ENCODE measurements at places on chromosomes 3 and 15.

DNA sequence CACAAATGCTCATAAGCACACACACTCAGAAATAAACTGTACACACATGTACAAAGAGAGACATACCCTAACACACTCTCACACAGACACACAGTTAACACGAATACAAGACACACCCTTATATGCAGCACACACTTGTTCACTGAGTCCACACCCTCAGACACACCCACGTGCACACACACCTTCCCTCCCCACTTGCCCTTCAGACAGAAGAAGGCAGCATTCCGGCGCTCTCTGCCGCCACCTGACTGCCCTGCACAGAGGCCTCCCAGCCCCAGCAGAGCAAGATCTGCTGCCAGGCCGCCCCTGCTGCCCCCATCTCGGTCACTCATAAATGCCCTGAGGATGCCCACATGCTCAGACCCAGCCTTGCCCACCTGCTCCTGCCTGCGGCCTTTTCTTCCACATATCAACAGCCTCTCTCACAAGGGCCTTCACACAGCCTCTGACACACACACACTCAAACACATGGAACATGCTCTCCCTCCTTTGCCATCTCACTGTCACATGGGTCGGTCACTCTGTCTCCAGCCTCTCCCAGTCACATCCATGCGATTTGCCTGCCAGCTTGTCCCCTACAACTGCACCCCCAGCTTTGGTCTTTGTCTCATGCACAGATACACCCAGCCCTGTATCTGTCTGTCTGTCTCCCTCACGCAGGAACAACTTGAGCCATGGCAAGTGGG, 71.1 kb downstream of the EPHB3 start:
- DNase-seq, result no peak

GRCh38 chr15:79400650-79401049, 31.5 kb upstream of the MINAR1 start:
- no peak for DNase-seq

- no peak for DNase-seq
These were observed 33.3 kb downstream of the TSPAN3 start for GRCh38 chr15:77037388-77038209.

DNA sequence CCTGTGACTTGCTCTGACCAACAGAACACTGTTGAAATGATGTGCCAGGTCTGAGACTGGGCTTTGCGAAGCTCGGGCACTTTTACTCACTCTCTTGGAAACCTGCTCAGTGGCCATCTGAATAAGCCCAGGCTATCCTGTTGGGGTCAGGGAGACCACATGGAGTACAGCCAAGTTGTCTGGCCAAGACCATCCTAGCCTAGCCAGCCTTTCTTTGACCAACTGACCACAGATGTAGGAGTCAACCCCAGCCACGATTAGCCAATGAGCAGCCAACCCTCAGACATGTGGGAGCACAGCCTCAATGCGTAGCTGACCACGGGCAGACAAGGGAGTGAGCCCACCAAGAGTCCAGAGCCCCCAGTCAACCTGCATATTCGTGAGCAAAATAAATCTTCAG, 26.1 kb downstream of the CCR9 start:
- no peak for DNase-seq

DNA sequence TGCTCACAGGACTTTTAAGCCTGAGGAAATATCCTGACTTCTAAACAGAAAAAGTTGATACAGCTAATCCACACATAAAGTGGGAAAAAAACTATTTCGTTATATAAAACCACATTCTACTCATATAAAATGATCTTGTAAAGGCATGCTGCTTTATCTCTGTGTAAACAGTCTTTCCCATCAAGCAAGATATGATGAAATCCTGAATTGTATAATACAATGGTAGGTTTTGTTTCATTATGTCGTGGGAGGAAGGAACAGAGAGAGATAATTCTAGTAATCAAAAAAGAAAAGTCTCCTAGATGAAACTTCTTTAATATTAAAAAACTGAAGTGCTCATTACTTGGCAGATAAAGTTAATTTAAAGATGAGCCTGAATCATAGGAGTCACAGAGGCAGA, 92.6 kb upstream of the SNTN start:
- DNase-seq, result no peak

DNA sequence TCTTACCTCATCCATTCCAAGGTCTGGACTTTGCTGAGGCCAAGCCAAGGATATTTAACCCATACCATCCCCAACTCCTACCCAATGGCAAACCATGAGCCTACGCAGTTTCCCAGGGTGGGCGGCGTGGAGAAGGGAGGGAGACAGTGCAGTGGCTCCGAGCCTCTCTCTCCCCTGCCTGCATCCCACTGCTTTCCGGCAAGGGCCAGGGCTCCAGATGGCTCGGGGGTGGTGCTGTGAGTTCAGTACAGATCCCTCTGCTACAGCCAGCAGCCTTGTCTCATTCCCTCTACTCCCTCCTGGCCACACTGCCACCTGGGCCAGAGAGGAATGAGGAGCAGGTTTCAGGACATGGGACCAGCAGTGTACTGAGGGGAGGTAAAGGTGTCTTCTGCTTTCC, 44.3 kb upstream of the APEH start:
- no peak for DNase-seq

GRCh38 chr3:62556121-62556815, 182.9 kb upstream of the FEZF2 start:
- no peak for DNase-seq

DNA sequence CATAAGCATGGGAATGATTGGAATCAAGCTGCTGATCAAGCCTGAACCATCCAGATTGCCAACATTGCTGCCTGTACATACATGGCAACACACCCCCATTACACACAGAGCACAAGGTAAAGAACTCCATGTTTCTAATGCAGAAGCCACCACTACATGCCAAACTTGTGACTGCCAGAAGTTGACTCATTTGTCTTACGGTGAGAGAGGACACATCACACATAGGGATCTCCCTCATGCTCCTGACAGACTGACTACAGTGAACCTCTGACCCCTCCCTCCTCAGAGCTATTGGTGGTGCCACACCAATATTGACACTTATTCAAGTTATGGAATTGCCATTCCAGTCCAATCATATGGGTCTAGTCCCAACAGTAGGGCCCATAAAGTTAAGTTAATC, 42.3 kb downstream of the EFHB start:
- no peak for DNase-seq

- DNase-seq, result no peak
These were observed 68.1 kb downstream of the DNAJB8 start for GRCh38 chr3:128398586-128398985.

DNA sequence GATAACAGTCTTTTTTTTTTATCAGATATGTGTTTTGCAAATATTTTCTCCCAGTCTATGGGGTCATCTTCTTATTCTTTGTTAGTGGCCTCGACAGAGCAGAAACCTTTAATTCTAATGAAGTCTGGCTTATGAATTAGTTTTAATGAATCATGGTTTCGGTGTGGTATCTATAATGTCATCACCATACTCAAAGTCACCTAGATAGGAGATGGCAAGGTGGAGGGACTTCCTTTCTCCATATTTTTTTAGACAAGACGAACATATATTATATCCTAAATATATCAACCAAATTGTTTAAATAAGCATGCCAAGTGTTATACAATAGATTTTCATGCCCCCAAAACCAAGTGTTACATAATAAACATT, 60.4 kb downstream of the CD200 start:
- no peak for DNase-seq

GRCh38 chr15:64915518-64916227, 4.0 kb downstream of the ANKDD1A start:
- DNase-seq, result no peak
